ENCODE measurements at places on chromosomes 5 and 9.

DNA sequence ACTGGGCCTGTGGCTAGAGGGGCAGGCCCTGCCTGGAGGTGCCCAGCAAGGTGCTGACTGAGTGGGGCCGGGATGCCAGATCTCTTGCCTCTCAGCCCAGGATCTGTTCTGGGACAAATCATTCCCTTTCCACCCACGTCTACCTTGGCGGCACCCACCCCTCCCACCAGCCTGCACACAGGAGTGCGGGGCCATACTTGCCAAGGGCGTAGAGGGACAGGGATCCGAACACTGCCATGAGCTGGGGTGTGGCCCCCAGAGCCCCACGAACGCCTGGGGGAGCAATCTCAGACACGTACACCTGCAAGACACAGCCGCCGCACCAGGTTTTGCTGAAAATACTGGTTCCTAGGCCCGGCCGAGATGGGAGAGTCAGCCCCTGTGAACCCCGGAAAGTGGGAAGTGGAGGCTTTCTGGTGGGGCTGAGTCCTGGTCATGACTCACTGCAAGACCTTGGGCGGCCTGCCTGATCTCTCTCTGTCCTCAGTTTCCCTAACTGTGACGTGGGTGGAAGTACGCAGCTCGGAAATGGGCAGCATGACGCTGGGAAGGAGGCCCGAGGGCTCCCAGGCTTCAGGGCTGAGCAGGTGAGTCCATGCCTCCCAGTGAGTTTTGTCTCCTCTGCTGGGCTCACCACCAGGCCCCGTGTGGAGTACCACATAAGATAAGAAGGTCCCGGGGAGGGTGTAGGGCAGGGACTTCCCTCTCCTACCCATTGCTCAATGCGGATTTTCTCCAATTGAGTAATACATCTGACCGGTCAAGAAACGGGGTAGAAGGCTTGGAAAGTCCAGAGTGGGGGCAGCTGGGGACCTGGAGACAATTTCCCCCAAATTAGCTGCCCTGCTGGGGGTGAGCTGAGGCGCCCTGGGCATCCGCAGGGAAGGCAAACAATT lies 2.6 kb downstream of the SLC2A6 start:
- DNase-seq: no peak

DNA sequence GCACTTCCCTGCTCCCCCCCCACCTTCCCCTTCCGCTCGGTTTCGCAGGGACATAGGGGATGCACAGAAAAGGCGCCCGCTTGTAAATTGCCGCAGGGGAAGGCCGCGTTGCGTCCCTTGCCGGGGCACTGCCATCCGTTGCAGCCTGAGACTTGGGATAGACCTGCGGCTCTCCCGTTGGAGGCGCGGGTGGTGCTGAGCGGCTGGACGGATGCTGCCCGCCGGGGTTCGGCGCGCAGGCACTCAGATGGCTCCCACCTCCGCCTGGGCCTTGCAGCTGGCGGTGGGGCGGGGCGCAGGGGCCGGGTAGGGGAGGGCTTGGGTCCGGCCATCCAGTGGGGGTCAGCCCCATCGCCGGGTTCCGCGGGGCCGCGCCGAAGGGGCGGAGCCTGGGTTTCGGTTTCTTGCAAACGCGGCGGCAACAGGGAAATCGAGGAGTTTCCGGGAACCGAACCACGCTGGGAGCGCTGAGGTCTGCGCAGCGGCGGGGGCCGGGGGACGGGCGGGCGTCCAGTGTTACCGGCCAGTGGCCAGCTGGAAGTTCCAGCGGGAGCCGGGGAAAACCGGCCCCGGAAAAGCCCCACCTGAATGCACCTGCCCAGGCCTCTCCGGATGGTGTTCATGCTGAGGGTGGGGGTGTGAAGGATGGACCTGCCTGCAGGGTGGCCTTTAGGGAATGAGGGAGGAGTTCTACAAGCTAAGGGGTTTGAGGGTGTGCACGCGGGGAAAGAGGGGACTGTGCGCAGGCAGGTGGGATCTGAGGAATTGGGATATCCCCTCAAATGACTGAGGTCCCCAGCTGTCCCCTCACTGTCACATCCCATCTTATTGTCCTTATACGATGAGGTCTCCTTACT lies 6.3 kb upstream of the IRF1 start:
- peak; percentile 94 for DNase-seq

GRCh38 chr5:5380298-5380697 lies 42.2 kb upstream of the ICE1 start:
- no peak for DNase-seq

- no peak for DNase-seq
Observed at GRCh38 chr5:98604301-98604700, 169.2 kb upstream of the RGMB start.

GRCh38 chr5:149640350-149640999 lies 59.2 kb downstream of the ARHGEF37 start:
- DNase-seq: no peak

DNA sequence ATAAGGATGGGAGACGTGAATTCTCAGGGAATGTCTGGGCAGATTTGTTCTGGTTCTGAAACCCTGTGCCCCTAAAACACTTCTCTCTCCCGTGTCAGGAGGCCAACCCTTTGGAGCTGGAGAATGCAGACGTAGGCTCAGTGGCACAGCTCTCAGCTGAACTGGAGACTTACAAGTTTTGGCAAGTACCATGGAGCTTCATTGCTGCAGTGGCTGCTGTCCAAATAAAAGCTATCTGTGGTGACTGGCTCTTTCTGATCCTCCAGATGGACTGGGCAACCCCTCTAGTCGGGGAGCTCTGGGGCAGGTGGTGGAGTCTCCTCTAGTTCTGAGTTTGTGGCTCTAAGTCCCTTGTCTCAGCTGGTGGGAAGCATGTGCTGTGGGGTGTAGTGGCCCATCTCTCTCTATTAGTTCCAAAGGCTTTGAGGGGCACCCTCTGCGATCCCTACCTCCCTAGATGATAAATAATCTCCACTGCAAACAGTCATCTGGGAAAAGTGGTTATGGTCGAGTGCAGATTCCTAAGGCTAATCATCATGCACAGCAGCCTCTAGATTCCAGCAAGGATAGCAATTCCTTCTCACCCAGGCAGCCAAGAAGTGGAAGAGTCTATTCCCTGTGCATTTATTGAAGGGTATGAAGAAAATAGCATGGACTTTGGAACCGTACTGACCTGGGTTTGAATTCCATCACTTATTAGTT lies 204.2 kb upstream of the KLF4 start:
- peak; percentile 35 for DNase-seq

- DNase-seq: peak; percentile 83
Observed at GRCh38 chr5:31809050-31809870, 170.3 kb downstream of the PDZD2 start.

- DNase-seq: no peak
Observed at GRCh38 chr9:137044037-137044436, 1.9 kb downstream of the NPDC1 start.

DNA sequence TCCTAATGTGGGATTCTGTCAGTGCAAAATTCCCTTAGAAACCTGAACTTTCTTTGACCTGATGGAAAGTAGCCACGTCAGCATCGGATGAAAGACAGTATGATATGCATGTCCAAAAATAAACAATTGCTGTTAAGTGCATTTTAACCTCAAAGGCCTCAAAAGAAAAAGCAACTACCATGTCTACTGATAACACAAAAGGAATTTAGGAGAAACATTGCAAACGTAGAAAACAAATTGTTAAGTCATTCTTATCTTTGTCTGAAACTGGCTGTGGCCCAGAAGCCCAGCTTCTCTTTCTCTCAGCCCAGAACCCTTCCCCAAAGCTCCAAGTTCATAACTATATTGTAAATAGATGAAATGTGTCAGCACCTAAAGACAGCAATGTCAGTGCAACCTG lies 11.1 kb upstream of the LHFPL2 start:
- DNase-seq: no peak

All from femur (tissue), 1 donor.